ENCODE measurements at places on chromosomes 7 and 10.
A peak's percentile ranks its signal among the peaks of the same experiment; 100 is the strongest.

- DNase-seq, result no peak
Observed at GRCh38 chr10:110916554-110917346, 2.2 kb downstream of the BBIP1 start.

- DNase-seq, result no peak
Observed at GRCh38 chr10:88995156-88995876, 4.7 kb downstream of the FAS start.

- DNase-seq, result no peak
Observed at GRCh38 chr7:24504040-24504439, 69.2 kb upstream of the PALS2 start.

DNA sequence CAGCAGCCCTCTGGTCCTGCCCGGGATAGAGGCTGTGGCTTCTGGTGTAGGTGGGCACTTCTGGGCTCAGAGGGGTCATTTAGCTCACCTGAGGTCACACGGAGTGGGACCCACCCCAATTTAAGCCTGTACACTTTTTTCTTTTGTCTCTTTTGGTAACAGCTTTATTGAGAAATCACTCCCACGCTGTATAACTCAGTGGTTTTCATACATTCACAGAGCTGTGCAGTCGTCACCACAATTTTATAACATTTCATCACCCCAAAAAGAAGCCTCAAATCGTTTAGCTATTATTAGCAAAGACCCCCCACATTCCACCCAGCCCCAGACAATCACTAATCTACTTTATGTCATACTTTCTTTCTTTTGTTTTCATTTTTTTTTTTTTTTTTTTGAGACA, 62.3 kb downstream of the LHPP start:
- no peak for DNase-seq

DNA sequence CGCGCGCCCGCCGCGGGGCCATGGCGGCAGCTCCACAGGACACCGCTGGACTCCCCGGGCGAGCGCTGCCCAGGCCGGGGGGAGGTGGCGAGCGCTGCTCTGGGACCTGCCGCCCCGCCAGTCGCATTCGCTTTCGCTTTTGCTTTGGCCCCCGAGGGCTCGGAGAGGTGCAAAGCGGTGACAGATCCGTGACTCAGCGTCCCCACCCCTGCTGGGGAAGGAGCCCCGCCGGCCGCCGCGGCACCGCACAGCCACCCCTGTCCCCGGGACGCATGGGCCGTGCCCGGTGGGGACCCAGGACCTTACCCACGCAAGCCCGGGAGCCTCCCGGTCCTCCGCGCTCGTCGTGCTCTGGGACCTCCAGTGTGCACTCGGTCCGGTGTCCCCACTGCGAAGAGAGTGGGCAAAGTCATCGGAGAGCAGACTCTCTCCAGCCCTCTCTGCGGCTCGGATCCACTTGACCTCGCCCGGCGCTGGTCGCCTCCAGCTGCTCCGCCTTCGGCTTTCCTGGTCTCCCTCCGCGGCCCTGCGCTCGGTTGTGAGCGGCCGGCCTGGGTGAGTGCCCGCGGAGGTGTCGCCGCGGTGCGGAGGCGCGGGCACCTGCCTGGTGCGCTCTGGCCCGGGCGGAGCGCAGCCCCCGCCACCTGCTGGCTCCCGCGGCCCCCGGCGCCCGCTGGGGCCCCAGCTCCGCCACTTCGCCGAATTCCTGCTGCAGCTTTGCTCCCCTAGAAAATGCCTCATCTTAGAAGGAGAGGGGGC, at the start of gene IL15RA:
IL15RA (minus strand) TSS at position 73 of the 759 bp plus-strand sequence; CDS start at position 22, 51 bp downstream.
- DNase-seq, result peak; percentile 89

DNA sequence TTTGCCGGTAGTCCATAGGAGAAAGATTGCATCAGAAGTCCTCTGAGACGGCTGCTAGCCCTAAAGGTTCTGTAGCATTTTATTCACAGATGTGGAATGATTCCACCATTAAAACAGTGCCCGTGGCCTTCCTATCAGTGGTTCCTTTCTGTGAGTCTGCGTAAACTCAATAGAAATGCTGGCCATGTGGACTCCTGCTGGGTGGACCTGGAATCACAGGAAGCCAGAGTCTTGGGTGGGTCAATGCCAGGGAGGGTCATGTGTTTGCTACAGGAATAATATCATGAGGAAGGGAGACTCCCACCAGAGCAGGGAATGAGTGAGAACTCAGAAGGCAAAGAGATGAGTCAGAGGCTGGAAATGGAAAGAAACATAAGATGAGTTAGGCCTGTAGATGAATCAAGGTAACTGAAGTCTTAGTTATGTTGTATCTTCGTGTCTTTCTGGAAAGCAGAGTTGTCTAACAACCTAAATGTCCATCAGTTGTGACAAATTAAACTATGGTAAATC, 410.4 kb upstream of the AUTS2 start:
- no peak for DNase-seq

All from activated CD4-positive, alpha-beta T cell treated with anti-CD3 and anti-CD28 coated beads, Interleukin-2, amount 50 U/mL, for 4 hours (primary cell).